ENCODE measurements at places on chromosomes 2 and 18. TPM values are rescaled to one million over a fixed set of nuclear protein-coding genes. Genes with fewer than 3 reads are reported as not detected.

GRCh38 chr18:43303376-43303775 is 26.1 kb upstream of the SYT4 start:
- DNase-seq, result no peak

DNA sequence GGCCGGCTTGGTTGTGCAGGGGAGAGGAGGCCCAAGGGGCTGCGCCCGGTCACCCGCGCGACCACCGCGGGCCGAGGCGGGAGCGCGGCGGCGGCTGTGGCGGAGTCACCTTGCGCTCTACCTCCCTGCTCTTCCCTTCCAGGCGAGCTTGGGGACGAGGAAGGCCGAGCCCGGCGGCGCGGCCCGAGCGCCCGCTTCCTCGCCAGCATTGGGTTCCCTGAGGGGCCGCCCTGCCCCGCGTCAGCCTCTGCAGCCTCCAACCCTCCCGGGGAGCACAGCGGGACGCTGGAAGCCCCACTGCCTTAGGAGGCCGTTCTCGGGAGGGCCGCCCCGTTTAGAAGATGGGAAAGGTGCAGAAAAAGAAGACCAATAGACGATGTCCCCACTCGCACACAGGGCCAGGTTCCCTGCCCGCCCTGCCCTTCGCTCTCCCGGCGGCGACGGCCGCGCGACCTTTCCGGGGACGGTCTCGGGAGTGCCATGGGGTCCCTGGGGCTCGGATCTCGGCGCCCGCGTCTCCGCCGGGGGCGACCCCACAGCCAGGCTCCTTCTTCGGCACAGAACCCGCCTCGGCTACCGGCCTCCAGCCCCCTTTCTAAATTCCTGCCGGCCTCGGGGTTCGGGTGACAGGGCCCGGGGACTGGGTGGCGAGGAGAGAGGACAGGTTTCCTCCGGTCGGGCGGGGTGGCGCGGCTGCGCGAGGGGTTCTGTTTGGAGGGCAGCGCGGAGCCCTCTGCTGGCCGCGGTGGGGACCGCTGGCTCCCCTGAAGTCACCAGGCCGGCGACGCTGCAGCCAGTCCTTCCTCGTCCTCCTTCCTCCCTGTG is 85.5 kb downstream of the HS6ST1 start:
- DNase-seq, result peak; percentile 92

GRCh38 chr2:164073101-164074074 is 337.6 kb upstream of the FIGN start:
- DNase-seq, result no peak

DNA sequence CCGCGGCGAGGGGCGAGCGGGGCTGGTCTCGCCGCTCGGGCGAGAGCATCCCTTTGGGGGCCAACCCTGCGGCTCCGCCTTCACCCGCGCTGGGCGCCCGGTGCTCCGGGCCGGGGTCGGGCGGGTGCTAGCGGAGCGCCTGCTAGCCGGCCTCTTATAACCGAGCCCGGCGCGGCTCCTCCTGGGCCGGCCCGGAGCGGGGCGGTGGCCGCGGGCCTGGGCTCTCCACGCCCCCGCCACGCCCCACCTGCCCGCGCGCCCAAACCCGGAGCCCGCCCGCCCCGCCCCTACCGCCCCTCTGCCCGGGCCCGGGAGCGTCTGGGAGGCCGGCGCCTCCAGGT is at the start of gene FOXI3:
Gene FOXI3 (minus strand): TSS at position 129 of the 341 bp plus-strand sequence. CDS start 158 bp downstream, outside the sequence.
- DNase-seq, result peak; percentile 79

GRCh38 chr2:200888704-200889625 is at the start of the genes NIF3L1 and PPIL3:
NIF3L1 (plus strand) TSS chr2:200889371; CDS start chr2:200891944, 2,573 bp downstream.
PPIL3 (minus strand) TSS chr2:200889077; CDS start chr2:200887615, 1,462 bp downstream.
- peak; percentile 98 for DNase-seq

Gene TEX44
- not detected for total RNA-seq

Gene PFN4
- 0.43 TPM for total RNA-seq

DNA sequence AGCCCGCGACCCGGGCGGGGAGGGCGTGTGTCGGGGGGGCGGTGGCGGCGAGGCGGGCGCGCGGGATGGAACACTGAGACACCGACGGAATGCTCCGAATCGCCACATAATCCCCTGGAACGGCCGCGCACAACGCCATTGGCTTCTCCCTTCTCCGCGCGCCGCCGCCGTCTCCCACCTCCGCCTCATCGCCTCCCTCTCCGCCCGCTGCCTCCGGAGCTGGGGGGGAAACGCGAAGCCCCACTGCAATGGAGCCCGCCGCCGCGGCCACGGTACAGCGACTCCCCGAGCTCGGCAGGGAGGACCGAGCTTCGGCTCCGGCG is at the start of gene PHLPP1:
Gene PHLPP1 (plus strand): TSS at position 106 of the 323 bp plus-strand sequence. CDS start 143 bp downstream, at position 249.
- no peak for DNase-seq

Gene CRYGD
- total RNA-seq, result not detected

GRCh38 chr2:189444322-189444721 is 3.0 kb downstream of the WDR75 start:
- DNase-seq, result no peak

Gene SIX3
- total RNA-seq, result 28.8 TPM

Gene IL36RN
- total RNA-seq, result not detected

- no peak for DNase-seq
These were observed 100.3 kb downstream of the TTC32 start for GRCh38 chr2:19801367-19802080.

GRCh38 chr2:15780912-15781574 is 159.3 kb upstream of the MYCN start:
- peak; percentile 21 for DNase-seq

GRCh38 chr2:140624200-140624599 is 1506.6 kb downstream of the LRP1B start:
- no peak for DNase-seq

GRCh38 chr2:149724091-149724490 is 136.5 kb upstream of the MMADHC start:
- no peak for DNase-seq

GRCh38 chr2:142504754-142505153 is 372.7 kb upstream of the KYNU start:
- DNase-seq, result no peak

- no peak for DNase-seq
These were observed 39.4 kb downstream of the TMEM18 start for GRCh38 chr2:637804-638203.

Gene TMEM198
- total RNA-seq, result 0.79 TPM

Gene AMER3
- total RNA-seq, result not detected

GRCh38 chr2:54629914-54630857 is 93.3 kb upstream of the EML6 start:
- DNase-seq, result no peak

GRCh38 chr2:171763602-171764001 is 76.3 kb downstream of the DYNC1I2 start:
- DNase-seq, result no peak

Gene TMEM182
- total RNA-seq, result 4.6 TPM

DNA sequence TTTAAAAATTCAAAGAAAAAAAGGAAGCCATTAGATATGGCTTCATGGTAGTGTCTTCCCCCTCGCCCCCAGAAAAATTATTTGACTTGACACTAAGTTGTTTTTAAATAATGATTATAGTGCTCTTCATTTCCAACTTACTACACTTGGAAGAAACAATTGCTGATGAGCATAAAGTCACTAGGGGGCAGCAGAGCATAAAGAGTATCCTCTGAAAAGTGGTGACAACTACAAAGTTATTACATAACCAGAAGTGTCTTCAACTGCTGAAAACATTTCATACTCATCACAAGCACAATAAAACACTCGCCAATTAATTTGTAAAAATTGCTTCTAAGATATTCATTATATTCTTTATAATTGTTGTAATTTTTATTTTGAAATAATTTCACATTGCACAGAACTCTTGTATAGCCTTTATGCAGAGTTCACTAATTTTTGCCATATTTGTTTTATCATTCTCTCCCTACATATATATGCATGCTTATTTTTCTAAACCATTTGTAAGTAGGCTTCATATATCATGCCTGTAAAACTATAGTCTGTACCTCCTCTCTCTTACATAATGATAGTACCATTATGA is 54.9 kb downstream of the EXOC6B start:
- DNase-seq, result peak; percentile 74

DNA sequence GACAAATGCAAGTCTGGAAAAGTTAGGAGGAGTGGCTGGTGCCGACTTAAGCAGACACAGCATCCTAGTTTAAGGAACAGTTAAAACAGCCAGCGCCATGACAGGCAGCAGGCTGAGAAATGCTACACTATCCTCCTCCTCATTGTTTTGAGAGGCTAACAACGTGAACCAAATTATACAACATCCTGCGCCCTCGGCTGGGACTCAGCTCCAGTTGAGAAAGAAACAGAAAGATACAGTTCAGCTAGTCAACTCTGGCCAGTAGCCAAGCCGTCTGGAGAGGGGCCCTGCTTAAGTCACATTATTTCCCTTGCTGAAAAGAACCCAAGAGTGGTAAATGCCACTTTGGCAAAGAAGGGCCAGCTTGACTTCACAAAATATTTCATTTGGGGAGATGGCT is 90.2 kb downstream of the BCL11A start:
- DNase-seq, result no peak

- DNase-seq, result no peak
These were observed 5.5 kb downstream of the PDE11A start for GRCh38 chr2:178066890-178067669.

- peak; percentile 95 for DNase-seq
These were observed at the start of gene FMNL2 for GRCh38 chr2:152335016-152335725. FMNL2 (plus strand) TSS chr2:152335174.

DNA sequence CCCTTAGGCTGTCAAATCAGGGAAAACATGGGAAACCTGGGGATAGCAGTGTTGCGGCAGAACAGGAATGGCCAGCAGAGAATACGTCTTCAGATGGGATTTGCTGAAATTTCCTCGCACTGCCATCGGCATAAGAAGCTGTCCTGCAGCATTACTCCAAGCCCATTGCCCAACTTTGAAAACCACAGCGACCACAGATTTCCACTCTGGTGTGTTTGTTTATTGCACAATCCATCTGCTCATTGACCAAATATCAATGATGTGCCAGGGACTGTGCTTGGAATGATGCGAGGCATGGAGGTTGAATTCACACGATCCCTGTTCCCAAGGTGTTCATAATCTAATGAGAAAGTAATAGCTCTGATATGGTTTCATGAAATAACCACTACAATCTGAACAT is 383.3 kb upstream of the MYT1L start:
- no peak for DNase-seq

Gene ITPRIPL1
- total RNA-seq, result 4.9 TPM

DNA sequence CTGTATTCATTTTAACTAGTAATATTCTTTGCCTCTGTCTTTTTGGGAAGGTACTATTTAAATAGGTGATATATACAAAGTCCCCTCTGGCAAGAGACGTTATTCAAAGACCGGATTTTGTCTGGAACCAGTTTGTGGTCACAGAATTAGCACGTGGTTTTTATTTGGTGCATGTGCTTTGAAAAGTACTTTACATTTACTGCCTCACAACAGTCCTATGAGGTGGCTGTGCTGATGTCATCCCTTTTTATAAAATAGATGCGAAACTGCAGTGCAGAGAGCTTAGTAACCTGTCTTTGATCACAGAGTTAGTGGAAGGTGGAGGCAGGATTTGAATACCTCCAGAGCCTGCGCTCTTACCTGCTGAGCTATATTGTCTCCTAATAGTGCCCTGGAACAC is 4.0 kb downstream of the LPIN1 start:
- DNase-seq, result no peak

DNA sequence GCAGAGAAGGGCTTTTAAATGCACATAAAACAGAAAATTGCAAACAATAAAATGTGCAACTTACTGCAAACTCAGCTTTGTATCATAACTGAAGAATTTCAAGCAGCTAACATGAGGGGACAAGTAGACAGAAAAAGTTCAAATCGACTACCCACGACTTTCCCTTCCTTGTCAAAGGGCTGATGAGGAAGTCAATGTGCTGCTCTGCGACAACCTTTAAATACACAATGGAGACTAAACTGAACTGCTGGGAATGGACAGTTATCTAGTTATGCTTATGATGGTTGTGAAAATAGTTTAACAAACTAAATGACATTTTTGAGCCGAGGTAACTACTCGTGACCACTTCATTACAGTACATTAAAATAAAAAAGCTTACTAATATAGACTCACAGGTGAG is 84.1 kb downstream of the INO80D start:
- no peak for DNase-seq
